CD4-positive, alpha-beta T cell treated with Interleukin-15 for 4 hours (primary cell): ENCODE measurements at places on chromosomes 13 and 19.

DNA sequence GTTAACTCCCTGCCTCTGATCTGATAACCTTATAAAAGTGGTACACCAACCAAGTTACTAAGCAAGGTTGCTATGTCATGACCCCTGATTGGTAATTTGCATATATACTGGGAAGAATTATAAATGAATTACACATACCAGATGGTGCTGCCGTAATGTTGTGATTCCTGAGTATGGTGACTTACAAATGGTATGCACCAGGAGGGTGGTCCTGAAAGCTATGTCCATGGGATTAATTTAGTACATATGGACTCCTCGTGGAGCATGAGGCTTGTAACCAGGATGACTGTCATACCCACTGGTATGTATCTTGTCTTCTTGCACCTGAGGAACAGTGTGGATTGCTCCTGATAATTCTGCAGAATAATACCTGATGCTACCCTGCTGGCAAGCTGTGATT, 240.6 kb downstream of the GPC6 start:
- DNase-seq: no peak

GRCh38 chr13:35789335-35790165, 313.1 kb upstream of the MAB21L1 start:
- no peak for DNase-seq

GRCh38 chr13:101292711-101293110, 123.6 kb downstream of the NALCN start:
- DNase-seq: no peak

GRCh38 chr13:73240193-73240592, 181.4 kb downstream of the KLF5 start:
- no peak for DNase-seq

GRCh38 chr13:114111577-114111976, 20.8 kb downstream of the RASA3 start:
- no peak for DNase-seq

DNA sequence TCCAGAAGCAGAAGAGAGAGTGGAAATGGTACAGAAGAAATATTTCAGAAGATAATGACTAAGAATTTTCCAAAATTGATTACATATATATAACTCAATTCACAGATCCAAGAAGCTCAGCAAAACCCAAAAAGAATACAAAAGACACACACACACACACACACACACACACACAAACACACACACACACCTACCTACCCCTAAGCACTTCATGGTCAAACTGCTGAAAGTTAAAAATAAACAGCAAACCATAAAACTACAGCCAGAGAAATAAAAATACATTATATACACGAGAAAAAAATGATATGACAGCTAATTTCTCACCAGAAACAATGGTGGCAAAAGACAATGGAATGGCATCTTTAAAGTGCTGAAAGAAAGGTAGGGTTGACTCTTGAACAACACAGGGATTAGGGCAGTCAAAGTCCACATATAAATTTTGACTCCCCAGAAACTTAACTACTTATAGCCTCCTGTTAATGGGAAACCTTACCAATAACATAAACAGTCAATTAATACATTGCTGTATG, 49.2 kb downstream of the DIAPH3 start:
- DNase-seq: no peak

- DNase-seq: no peak
Measured at GRCh38 chr13:58594747-58595600, 963.4 kb downstream of the PCDH17 start.

DNA sequence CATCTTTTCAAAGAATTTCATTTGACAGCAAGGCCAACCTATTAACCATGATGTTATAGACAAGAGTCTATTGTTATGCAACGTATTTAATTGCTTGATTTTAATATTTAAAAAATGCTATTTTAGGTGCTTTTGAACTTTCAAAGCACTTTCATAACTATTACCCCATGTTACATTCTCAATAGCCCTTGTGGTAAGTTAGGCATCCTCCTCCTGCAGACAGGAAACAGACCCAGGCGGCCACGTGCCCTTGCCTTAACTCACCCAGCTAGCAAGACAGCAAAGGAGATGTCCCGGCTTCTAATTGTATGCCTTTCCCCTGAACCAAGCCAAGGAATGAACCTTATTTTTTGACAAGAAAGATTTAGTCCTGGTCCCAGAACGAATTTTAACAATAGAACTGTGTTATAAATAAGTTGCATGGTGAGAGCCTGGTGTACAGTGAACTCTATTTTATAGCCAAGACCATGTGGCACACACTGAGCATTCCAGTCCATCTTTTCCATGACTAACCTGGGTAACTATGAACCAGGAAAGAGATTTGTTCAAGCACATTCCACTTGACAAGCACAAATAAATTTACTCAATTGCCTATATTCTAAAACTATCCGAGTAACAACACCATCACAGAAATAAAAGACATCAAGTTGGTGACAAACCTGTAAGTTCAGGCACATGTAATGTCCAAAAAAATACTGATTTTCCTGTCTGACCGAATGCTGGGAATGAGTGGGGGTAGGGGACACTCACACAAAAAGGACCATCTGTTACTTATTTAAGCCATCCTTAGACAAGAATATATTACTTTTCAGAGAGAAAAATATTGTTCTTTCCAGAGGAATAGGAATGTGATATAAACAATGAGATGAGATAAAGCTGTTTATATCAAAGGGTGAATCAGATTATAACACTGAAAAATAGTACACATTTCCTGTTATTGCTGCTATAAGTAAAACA, 163.0 kb downstream of the EFNB2 start:
- DNase-seq: no peak

DNA sequence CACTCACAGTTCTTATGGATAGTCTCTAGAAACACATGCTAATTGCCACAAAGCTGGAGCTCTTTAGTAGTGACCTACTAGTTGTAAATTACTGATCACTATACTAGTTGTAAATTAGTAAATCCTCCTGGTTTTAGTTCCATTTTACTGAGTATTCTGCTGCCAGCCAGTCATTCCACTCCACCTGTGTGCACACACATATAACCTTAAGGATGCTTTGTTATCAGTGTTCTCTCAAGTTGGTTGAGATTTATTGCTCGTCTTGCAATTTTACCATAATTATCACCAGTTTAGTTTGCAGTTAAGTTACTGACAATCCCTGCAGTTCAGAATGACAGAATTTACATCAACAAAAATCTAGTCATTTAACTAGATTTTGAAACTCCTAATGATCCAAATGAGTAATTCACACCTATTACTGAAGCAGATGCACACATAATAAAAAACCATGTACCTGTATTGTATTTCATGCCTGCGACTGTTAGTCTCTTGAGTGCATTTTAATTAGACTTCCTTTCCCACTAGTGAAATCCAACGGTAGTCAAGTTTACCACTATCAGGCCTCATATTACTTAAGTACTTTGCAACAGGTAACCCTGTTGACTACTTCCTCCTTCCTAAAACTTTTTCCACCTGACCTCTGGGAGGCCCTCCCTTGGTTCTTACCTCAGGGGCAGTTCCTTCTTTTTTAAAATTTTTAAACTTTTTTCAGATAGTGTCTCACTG, 7.6 kb downstream of the TPT1 start:
- no peak for DNase-seq
